ENCODE measurements at places on chromosomes 5 and 9.

DNA sequence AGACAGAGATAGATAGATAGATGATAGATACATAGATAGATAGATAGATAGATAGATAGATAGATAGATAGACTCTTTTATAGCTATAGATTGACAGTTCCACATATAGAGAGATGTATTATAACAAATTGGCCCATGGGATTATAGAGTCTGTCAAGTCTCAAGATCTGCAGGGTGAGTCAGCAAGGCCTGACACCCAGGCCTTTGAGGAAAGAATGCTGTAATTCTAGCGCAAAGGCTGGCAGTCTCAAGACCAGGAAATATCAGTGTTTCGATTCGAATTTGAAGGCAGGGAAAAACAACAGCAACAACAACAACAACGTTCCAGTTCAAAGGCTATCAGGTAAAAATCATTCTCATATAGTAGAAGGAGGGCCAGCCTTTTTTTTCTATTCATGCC, 339.2 kb upstream of the CDH9 start:
- DNase-seq: no peak

DNA sequence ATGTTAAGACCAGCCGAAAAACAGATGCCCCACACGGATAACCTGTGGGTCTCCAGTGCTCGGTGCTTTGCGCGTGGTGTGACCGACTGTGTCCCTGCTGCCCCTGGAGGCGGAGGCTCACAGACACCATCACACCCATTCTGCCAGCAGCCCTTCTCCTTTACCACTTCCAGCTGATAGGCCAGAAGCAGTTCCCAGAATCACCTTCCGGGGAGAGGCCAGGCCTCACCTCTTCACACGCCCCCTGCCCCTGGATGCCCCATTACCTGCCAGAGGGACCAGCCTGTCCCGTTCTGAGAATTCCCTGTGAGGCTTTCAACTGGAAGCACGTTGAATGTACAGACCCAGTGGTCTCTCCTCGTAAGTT, 21.6 kb upstream of the LRRC14B start:
- no peak for DNase-seq

DNA sequence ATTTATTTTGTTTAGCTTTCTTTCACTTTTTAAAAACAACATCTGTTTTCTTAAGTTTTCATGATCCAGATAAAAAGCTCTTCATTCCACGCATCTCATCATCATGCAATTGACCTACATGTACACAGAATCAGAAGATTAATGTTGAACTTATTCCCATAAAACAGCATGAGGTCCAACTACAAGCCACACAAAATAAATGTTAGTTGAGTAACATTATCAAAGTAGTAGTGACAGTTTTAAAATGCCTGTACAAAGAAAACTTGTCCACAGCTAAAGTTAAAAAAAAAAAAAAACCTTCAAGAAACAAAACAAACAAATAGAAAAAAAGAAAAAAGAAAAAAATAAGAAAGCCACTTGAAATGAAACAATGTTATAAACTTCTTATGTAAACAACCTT, 846.3 kb downstream of the TLE1 start:
- no peak for DNase-seq

DNA sequence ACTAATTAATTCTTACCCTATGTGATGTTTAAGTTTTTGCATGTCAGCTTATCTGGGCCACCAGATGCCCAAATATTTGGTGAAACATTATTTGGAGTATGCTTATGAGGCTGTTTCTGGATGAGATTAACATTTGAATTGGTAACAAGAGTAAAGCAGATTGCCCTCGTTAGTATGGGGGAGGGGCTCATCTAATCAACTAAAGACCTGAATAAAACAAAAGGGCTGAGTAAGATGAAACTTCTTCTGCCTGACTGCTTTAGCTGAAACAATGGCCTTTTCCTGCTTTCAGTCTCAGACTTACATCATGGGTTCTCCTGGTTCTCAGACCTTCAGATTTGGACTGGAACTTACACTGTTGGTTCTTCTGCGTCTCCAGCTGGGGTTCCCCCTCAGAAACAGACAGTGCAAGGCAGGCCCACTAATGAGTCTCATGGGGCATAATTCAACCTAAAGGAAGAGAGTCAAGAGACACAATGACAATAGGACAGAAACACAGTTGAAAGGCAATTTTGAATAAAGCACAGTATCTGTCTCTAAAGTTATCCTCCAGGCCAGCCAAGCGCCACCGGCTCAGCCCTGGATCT, 288.4 kb downstream of the CAAP1 start:
- no peak for DNase-seq
